Testis (tissue), 5 donors: ENCODE measurements at places on chromosomes 1 and 21. TPM values are rescaled to one million over a fixed set of nuclear protein-coding genes. Genes with fewer than 3 reads are reported as not detected.

Gene RGL1
- 41.5 TPM for total RNA-seq

DNA sequence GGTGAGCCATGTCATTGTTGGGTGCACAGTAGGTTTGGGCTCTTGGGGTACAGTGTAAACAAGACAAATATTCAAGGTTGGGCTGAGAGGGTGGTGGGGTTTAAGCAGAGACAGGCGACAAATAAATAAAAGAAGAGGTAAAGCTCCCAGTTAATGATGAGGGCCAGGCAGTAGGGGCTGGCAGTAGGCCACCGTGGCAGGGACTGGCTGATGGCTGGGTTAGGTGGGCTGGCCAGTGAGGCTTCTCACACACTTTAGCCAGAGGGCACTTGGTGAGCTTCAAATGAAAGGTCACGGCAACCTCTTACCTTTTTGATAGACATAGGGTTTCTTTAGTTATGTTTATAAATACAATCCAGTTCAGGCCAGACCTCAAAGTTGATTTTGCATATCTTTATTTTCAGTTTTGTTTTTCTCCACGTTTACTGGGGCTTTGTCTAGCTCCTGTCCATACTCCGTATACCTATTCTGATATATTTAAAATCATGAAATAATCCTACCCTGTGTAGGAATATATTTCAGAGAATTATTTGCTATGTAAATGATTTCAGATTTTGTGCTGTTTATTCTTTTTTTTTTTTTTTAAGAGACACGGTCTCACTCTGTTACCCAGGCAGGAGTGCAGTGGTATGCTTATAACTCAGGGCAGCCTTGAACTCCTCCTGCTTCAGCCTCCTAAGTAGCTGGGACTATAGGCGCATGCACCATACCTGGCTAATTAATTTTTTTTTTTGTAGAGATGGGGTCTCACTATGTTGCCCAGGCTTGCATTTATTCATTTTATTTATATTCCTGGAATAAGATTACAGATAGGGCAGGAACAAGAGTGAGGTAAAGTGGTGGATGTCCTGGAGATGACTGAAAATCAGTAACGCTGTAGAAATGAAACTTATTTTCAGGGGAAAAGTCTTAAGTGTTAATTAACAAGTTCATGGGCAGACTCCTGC, 122.7 kb downstream of the RYR2 start:
- no peaks in the 10 kb centered on the region for H3K27me3 ChIP-seq
- DNase-seq: no peak
- H3K36me3 ChIP-seq: no peaks in the 10 kb centered on the region
- no peak overlapping the region for H3K27ac ChIP-seq
- no peak overlapping the region for H3K4me3 ChIP-seq

DNA sequence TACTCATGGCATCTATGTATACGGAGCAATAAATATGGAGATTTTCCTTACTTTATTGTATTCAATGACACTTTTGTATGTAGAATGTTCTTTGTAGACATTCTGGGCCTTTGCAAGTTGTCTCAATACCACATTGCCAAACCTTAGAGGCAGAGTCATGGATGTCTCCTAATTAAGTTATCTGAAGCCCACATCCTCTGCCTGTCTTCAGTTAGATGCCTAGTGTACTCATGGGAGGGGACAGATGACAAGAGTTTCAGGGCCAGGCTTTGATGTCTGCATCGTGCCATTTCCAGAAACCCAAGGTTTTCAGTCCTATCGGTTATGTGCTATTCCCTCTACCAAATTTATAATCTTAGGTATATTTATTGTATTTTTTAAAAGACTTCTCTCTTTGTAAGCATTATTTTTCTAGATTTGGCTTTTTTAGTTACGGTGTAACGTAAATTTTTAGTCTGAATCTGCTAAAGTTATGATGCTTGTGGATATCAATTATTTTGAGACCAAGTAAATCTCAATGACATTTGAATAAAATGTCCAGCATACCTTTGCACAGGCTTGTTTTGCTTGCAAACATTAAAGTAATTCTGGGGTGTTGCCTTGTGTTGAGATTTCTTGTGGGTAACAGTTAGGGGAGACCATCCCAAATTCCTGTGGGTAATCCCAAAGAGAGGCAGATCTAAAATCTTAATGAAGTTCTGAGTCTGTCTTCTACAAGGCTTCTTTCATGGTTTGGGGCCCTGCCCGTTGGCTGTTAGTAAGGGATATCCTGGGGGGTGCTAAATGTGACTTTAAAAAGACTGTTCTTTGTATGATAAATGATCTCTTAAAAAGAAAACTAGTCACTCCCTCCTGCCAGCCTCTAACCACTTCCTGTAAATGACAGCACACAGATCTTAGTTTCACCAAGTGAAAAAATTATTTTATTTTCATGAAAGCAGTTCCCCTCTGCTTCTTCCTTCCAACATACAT, 8.0 kb upstream of the MACF1 start:
- DNase-seq: no peak
- H3K4me3 ChIP-seq: no peak overlapping the region
- peaks cover 22% of the 10 kb centered on the region for H3K4me1 ChIP-seq
- peak overlapping the region; percentile 27 for H3K27ac ChIP-seq

- peaks cover 34% of the 10 kb centered on the region for H3K4me1 ChIP-seq
- H3K36me3 ChIP-seq: no peaks in the 10 kb centered on the region
- peak; percentile 79 for DNase-seq
- no peak overlapping the region for H3K4me3 ChIP-seq
- H3K27me3 ChIP-seq: no peaks in the 10 kb centered on the region
- H3K27ac ChIP-seq: peak overlapping the region; percentile 62
These were observed 72.9 kb downstream of the SKI start for GRCh38 chr1:2300851-2301606.

DNA sequence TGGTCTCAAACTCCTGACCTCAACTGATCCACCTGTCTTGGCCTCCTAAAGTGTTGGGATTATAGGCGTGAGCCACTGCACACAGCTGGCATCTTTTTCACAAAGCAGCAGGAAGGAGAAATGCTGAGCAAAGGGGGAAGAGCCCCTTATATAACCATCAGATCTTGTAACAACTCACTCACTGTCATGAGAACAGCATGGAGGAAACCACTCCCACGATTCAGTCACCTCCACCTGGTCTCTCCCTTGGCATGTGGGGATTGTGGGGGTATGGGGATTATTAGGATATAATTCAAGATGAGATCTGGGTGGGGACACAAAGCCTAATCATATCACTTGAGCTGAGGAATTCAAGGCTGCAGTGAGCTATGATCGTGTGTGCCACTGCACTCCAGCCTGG, 3.0 kb upstream of the MFSD2A start:
- no peaks in the 10 kb centered on the region for H3K36me3 ChIP-seq
- DNase-seq: no peak
- no peak overlapping the region for H3K4me3 ChIP-seq
- H3K27me3 ChIP-seq: no peaks in the 10 kb centered on the region

Gene ANKRD34A
- 0.43 TPM for total RNA-seq

Gene OR10R2
- total RNA-seq: not detected

Gene ACOT7
- total RNA-seq: 50.3 TPM

GRCh38 chr1:235637756-235638534, 11.6 kb downstream of the GNG4 start:
- no peak for DNase-seq
- H3K36me3 ChIP-seq: no peaks in the 10 kb centered on the region
- no peaks in the 10 kb centered on the region for H3K27me3 ChIP-seq
- no peaks in the 10 kb centered on the region for H3K4me1 ChIP-seq
- no peak overlapping the region for H3K27ac ChIP-seq

DNA sequence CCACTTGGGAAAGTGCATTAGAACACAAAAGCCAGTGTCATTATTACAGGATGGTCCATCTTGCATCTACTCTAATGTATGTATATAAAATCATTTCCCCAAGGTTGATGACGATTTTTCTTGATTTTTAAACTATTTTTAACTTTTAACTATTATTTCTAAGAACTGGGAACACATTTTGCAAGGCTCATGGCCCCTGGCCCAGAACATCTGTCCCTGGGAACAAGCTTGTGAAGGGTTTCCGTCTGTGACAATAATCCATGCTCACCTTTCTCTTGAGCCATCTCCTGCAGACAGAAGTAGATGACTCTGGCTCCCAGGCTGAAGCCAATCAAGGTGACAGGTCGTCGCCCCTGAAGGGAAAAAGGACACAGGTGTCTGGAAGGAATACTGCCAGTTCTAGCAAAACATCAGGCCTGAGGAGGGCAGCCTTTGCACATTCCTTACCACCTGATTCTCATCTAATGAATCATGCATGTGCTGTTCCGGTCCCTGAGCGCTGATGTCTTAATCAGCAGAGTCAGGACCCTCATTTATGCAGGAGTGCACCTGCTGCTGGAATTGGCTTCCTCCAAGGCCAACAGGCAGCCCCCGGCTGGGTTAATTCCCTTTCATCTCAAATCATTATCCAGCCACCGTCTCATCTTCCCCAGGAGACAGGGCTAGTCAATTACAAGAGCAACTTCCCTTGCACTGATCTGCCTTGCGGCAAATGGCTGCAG, 62.5 kb downstream of the TMCO4 start:
- DNase-seq: no peak
- H3K36me3 ChIP-seq: no peaks in the 10 kb centered on the region
- H3K4me3 ChIP-seq: no peak overlapping the region
- H3K4me1 ChIP-seq: peaks cover 8% of the 10 kb centered on the region
- H3K27me3 ChIP-seq: no peaks in the 10 kb centered on the region

Gene AADACL4
- total RNA-seq: not detected

GRCh38 chr1:195516036-195516435, 1092.2 kb downstream of the KCNT2 start:
- no peak overlapping the region for H3K27ac ChIP-seq
- no peak for DNase-seq
- H3K4me3 ChIP-seq: no peak overlapping the region
- no peaks in the 10 kb centered on the region for H3K36me3 ChIP-seq
- H3K27me3 ChIP-seq: no peaks in the 10 kb centered on the region

GRCh38 chr21:38596264-38597042, 98.2 kb upstream of the ERG start:
- no peak overlapping the region for H3K4me3 ChIP-seq
- no peak for DNase-seq
- no peaks in the 10 kb centered on the region for H3K4me1 ChIP-seq
- H3K27me3 ChIP-seq: no peaks in the 10 kb centered on the region
- H3K36me3 ChIP-seq: no peaks in the 10 kb centered on the region
- H3K27ac ChIP-seq: no peak overlapping the region

Gene AMY2B
- 19.4 TPM for total RNA-seq
